ENCODE measurements at places on chromosomes 11 and 22.

- peaks cover 42% of the 10 kb centered on the region for H3K36me3 ChIP-seq
- peaks cover 8% of the 10 kb centered on the region for H3K4me1 ChIP-seq
- H3K27me3 ChIP-seq: no peaks in the 10 kb centered on the region
- DNase-seq: no peak
- H3K27ac ChIP-seq: no peak overlapping the region
Measured at GRCh38 chr11:498297-499181, 8.5 kb downstream of the RNH1 start.

DNA sequence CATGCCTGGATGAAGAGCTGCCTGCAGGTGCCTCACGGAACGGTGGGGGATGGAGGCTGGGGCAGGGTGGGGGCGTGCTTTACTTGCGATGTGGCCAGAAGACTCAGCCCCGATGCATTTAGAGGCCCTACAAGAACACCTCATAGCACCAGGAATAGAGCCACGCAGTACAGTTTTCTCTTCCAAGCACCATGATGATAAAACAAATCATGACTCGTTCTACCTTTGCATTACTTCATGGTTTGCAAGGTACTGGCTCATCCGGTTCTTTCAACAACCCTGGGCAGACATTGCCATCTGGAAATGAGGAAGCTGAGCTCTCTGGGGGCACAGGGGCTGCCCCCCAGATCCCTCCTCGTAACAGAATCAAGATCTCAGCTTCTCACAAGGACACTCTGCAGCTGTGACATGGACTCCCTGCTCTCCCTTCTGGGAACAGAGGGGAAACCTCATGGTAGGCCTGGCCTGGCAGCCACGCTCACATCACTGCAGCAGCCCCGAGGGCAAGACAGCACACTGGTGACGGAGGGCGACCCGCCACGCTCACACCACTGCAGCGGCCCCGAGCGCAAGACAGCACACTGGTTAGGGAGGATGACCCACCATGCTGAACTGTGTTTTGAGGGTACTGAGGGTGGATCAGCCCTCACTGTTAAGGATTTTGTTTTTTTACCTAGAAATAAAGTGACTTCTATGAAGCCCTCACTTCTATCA is 46.9 kb downstream of the PHF21B start:
- no peaks in the 10 kb centered on the region for H3K36me3 ChIP-seq
- no peaks in the 10 kb centered on the region for H3K4me1 ChIP-seq
- H3K4me3 ChIP-seq: no peak overlapping the region
- H3K27ac ChIP-seq: no peak overlapping the region

- peaks cover 74% of the 10 kb centered on the region for H3K36me3 ChIP-seq
- H3K4me3 ChIP-seq: peak overlapping the region; percentile 8
- no peak for DNase-seq
- H3K27ac ChIP-seq: peak overlapping the region; percentile 67
Measured at GRCh38 chr11:65435981-65436411, 13.4 kb downstream of the NEAT1 start.

GRCh38 chr11:122140500-122140899 is 24.5 kb upstream of the BLID start:
- no peaks in the 10 kb centered on the region for H3K4me1 ChIP-seq
- H3K4me3 ChIP-seq: no peak overlapping the region
- no peaks in the 10 kb centered on the region for H3K27me3 ChIP-seq
- no peaks in the 10 kb centered on the region for H3K36me3 ChIP-seq

- no peak for DNase-seq
- no peak overlapping the region for H3K27ac ChIP-seq
- H3K4me3 ChIP-seq: no peak overlapping the region
- H3K4me1 ChIP-seq: no peaks in the 10 kb centered on the region
- H3K27me3 ChIP-seq: peaks cover 15% of the 10 kb centered on the region
Measured at GRCh38 chr11:120599816-120600420, 88.4 kb downstream of the GRIK4 start.

DNA sequence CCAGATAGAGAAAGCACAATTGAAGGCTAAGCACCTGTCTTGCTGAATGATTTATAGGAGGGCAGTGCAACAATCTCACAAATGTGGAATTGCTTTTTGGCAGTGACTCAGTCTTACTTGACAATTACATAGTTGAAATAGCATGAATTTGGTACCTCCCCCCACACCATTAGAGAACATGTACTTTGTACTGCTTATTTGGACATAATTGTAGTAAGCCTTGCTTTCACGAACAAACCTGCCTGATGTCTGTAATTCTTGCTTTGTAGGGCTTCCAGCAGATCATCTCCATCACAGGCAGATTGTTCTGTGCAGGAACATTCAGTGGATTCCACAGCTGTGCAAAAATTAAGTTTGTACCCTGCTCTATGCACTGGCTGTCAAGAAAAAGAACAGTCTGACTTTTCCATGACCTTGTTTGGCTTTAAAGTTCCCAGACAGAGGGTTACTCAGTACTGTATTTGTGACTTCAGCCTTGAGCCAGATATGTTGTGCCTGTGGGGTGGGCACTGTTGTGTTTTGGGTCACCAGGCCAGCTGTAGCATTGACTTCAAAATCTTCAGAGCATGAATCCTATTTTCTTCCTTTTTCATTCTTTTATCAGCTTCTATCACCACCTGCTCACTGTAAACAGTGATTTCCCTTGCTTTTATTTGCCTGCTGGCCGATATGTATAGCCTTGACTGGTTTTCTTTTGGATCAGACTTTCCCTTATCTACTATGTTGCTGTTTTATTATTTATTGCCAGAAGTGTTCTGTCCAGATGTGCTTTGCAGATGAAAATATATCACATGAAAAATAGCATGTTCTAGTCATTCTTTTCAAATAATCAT is 941.0 kb upstream of the CHORDC1 start:
- H3K27ac ChIP-seq: no peak overlapping the region
- no peak overlapping the region for H3K4me3 ChIP-seq
- no peak for DNase-seq

- H3K4me3 ChIP-seq: no peak overlapping the region
- peaks cover 38% of the 10 kb centered on the region for H3K4me1 ChIP-seq
- DNase-seq: no peak
Measured at GRCh38 chr11:96028746-96029145, 104.8 kb upstream of the MTMR2 start.

DNA sequence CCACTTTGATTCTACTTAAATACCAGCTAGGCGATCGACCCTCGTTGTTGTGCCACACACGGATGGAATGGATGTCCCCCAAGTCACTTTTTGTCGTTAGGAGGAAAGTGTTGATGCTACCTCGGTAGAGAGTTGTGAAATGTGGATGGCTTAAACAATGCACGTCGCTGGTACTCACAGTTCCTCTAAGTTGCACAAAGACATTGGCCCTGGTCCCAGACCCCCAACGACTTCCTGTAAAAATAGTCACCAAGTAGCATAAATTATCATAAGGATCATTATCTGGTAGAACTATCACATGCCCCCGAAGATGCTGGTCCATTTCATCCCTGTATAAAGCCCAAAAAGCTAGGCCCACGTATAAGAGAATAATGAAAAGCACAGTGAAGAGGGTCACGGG is 3.8 kb downstream of the PKDREJ start:
- H3K27me3 ChIP-seq: peaks cover 62% of the 10 kb centered on the region
- DNase-seq: no peak
- H3K27ac ChIP-seq: no peak overlapping the region

GRCh38 chr22:30402028-30402765 is 5.4 kb downstream of the SEC14L2 start:
- H3K4me3 ChIP-seq: no peak overlapping the region
- no peaks in the 10 kb centered on the region for H3K27me3 ChIP-seq
- H3K4me1 ChIP-seq: peaks cover 18% of the 10 kb centered on the region
- no peak for DNase-seq
- H3K36me3 ChIP-seq: peaks cover 8% of the 10 kb centered on the region

- H3K27me3 ChIP-seq: no peaks in the 10 kb centered on the region
- peaks cover 14% of the 10 kb centered on the region for H3K36me3 ChIP-seq
- DNase-seq: peak; percentile 89
- H3K4me1 ChIP-seq: peaks cover 48% of the 10 kb centered on the region
- H3K27ac ChIP-seq: peak within 1 kb of the TSS; percentile 93
- peak within 1 kb of the TSS; percentile 87 for H3K4me3 ChIP-seq
Measured at GRCh38 chr22:37674951-37675929, at the start of gene LGALS1. LGALS1 (plus strand) TSS chr22:37675636; CDS start chr22:37675703, 67 bp downstream.

- no peak for DNase-seq
- no peaks in the 10 kb centered on the region for H3K4me1 ChIP-seq
- H3K36me3 ChIP-seq: no peaks in the 10 kb centered on the region
- no peaks in the 10 kb centered on the region for H3K27me3 ChIP-seq
- no peak overlapping the region for H3K27ac ChIP-seq
Measured at GRCh38 chr11:79199729-79200354, 241.0 kb downstream of the TENM4 start.

GRCh38 chr11:96073536-96073935 is 149.6 kb upstream of the MTMR2 start:
- no peak overlapping the region for H3K4me3 ChIP-seq
- H3K36me3 ChIP-seq: peaks cover 16% of the 10 kb centered on the region
- peak overlapping the region; percentile 62 for H3K27ac ChIP-seq
- no peak for DNase-seq
- peaks cover 65% of the 10 kb centered on the region for H3K4me1 ChIP-seq

DNA sequence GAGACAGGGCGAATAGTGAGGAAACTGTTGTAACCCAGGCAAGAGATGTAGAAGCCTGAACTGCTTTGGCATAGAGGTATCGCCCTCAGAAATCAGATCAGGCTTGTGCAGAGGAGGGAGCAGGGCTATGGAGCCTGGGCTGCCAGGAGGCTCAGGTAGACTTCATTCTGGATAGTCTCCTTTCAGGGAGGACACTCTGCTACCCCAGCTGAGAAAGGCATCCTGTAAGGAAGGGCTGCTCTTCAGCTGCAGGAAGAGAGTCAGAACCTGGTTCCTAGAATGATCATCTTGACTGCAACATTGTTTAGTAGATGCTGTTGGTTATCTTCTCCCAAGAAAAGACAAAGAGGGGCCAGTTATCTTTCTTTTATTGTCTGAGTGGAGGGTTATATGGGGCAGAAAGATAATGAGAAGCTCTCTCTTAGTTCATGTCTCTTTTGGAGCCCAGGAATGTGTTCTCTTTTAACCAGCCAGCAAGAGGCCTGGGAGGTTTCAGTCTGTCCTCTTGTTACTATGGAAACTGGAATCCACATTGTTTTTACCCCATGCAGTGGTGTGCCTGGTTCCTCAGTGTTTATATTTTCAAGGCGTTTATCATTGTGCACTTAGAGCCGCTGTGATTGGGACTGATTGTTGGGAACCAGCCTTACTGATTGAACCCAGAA is 95.7 kb downstream of the STIM1 start:
- H3K4me3 ChIP-seq: no peak overlapping the region
- peaks cover 17% of the 10 kb centered on the region for H3K36me3 ChIP-seq
- DNase-seq: no peak
- peak overlapping the region; percentile 87 for H3K27ac ChIP-seq

- H3K4me3 ChIP-seq: no peak overlapping the region
- DNase-seq: no peak
- H3K36me3 ChIP-seq: no peaks in the 10 kb centered on the region
Measured at GRCh38 chr22:36409056-36409455, 21.3 kb upstream of the MYH9 start.

GRCh38 chr11:128530118-128531074 is 57.0 kb downstream of the ETS1 start:
- no peak overlapping the region for H3K4me3 ChIP-seq
- no peaks in the 10 kb centered on the region for H3K27me3 ChIP-seq
- no peak overlapping the region for H3K27ac ChIP-seq
- DNase-seq: no peak
- no peaks in the 10 kb centered on the region for H3K36me3 ChIP-seq

DNA sequence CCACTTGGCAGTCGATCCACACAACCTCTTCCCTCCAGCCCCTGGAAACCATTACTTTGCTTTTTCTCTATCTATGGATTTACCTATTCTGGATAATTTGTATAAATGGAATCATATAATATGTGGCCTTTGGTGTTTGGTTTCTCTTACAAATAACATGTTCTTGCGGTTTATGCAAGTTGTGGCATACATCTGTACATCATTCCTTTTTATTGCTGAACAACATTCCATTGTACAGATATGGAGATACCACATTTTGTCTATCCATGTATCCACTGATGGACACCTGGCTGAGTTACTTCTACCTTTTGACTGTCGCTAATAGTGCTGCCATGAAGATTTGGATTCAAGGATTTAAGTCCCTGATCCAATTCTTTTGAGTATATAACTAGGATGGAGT is 25.1 kb downstream of the SMCO4 start:
- DNase-seq: no peak
- peaks cover 28% of the 10 kb centered on the region for H3K4me1 ChIP-seq
- no peaks in the 10 kb centered on the region for H3K27me3 ChIP-seq
- no peaks in the 10 kb centered on the region for H3K36me3 ChIP-seq
- H3K4me3 ChIP-seq: no peak overlapping the region

GRCh38 chr11:78039391-78039918 is 16.4 kb upstream of the KCTD14 start:
- no peaks in the 10 kb centered on the region for H3K27me3 ChIP-seq
- DNase-seq: peak; percentile 10
- no peaks in the 10 kb centered on the region for H3K36me3 ChIP-seq
- peaks cover 12% of the 10 kb centered on the region for H3K4me1 ChIP-seq
- peak overlapping the region; percentile 80 for H3K27ac ChIP-seq
- H3K4me3 ChIP-seq: peak overlapping the region; percentile 6

- H3K27ac ChIP-seq: no peak overlapping the region
- DNase-seq: no peak
- no peaks in the 10 kb centered on the region for H3K4me1 ChIP-seq
- H3K36me3 ChIP-seq: no peaks in the 10 kb centered on the region
- no peaks in the 10 kb centered on the region for H3K27me3 ChIP-seq
- no peak overlapping the region for H3K4me3 ChIP-seq
Measured at GRCh38 chr11:132330515-132330914, 960.1 kb downstream of the NTM start.

GRCh38 chr11:59289356-59290181 is 69.1 kb upstream of the OR5AN1 start:
- no peak overlapping the region for H3K27ac ChIP-seq
- H3K4me1 ChIP-seq: peaks cover 2% of the 10 kb centered on the region
- peaks cover 8% of the 10 kb centered on the region for H3K27me3 ChIP-seq
- no peak for DNase-seq
- H3K4me3 ChIP-seq: no peak overlapping the region
- H3K36me3 ChIP-seq: no peaks in the 10 kb centered on the region

DNA sequence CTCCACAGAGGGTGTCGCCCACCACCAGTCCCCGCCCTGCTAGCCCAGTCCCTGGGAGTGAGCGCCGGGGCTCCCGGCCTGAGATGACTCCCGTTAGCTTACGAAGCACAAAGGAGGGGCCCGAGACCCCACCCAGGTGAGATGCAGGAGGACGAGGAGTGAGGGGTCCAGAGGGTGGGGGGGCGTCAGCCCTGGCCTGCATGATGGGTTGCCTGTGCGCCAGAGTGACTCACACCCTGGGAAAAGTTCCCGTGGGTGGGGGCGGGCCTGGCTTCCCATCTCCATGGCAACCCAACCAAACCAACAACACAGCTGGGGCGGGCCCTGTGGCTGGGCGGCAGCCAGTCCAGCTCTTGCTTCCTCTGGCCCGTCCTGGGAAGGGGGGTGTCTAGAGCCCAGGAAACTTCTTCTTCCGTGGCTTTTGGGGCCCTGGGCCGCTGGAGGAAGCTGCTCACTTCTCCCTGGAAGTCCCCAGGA is 4.5 kb downstream of the GAS2L1 start:
- DNase-seq: peak; percentile 87
- no peak overlapping the region for H3K4me3 ChIP-seq
- H3K27ac ChIP-seq: no peak overlapping the region
- H3K27me3 ChIP-seq: peaks cover 31% of the 10 kb centered on the region
